ENCODE measurements at places on chromosomes 3 and 15. TPM values are rescaled to one million over a fixed set of nuclear protein-coding genes. Genes with fewer than 3 reads are reported as not detected.

GRCh38 chr15:90076716-90077115 is 25.6 kb downstream of the IDH2 start:
- 0 out of 2 replicates have a peak, but pooled peaks cover 16% of the 10 kb centered on the region for H3K36me3 ChIP-seq
- H3K27ac ChIP-seq = no peak overlapping the region
- peaks cover 13% of the 10 kb centered on the region for H3K4me1 ChIP-seq
- DNase-seq = no peak

The MYO5C gene
- total RNA-seq = 16.7 TPM

The TMEM158 gene
- 82.9 TPM for total RNA-seq

- no peaks in the 10 kb centered on the region for H3K27me3 ChIP-seq
- no peaks in the 10 kb centered on the region for H3K36me3 ChIP-seq
- H3K4me1 ChIP-seq = peaks cover 52% of the 10 kb centered on the region
- peak; percentile 91 for DNase-seq
- H3K27ac ChIP-seq = peak overlapping the region; percentile 64
- peak overlapping the region; percentile 26 for H3K4me3 ChIP-seq
Observed at GRCh38 chr3:177618873-177619733, 421.8 kb upstream of the TBL1XR1 start.

DNA sequence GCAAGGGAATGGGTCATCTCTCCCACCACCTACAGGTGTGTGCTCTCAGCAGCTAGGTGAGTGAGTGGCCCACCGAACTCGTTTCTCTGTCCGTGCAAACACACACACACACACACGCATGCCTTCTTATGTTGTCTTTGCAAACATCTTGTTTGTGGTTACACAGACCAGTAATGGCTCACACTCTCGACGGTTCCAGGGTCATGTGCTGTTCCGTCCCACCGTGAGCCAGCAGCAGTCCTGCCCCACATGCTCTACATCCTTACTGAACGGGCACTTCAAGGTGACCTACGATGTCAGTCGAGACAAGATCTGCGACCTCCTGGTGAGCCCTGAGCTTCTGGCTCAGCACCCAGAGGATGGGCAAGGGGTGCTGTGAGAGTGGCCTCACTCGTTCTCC is 4.3 kb downstream of the ITIH1 start:
- DNase-seq = no peak
- H3K27ac ChIP-seq = no peak overlapping the region
- H3K27me3 ChIP-seq = peaks cover 26% of the 10 kb centered on the region
- no peaks in the 10 kb centered on the region for H3K36me3 ChIP-seq

The C15orf61 gene
- total RNA-seq = 3.0 TPM

GRCh38 chr3:58801541-58801940 is 135.0 kb upstream of the FAM3D start:
- no peaks in the 10 kb centered on the region for H3K4me1 ChIP-seq
- H3K36me3 ChIP-seq = no peaks in the 10 kb centered on the region
- no peak overlapping the region for H3K4me3 ChIP-seq
- no peak overlapping the region for H3K27ac ChIP-seq

The ILDR1 gene
- 5.6 TPM for total RNA-seq

DNA sequence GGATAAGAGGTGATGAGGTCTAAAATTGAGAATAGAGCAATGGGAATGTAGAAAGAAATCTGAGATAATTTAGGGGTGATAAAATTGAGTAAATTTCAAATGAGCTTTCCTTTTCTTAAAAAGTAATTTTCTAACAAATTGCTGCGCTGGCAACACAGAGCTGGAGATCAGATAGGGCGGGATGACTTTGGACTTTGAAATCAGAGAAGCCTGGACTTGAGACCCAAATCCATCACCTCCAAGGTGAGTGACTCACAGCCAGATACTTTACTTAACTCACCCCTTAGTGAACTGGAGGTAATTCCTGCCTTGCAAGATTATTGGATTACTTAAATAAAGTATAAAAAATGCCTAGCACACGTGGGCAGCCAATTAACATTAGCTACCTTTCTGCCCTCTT is 80.8 kb downstream of the P2RY1 start:
- no peaks in the 10 kb centered on the region for H3K27me3 ChIP-seq
- H3K36me3 ChIP-seq = no peaks in the 10 kb centered on the region
- DNase-seq = peak; percentile 12
- no peaks in the 10 kb centered on the region for H3K4me1 ChIP-seq
- no peak overlapping the region for H3K4me3 ChIP-seq

- no peaks in the 10 kb centered on the region for H3K36me3 ChIP-seq
- DNase-seq = no peak
- H3K27ac ChIP-seq = no peak overlapping the region
- no peak overlapping the region for H3K4me3 ChIP-seq
Observed at GRCh38 chr3:182198345-182198744, 486.6 kb downstream of the SOX2 start.

The COL8A1 gene
- total RNA-seq = 3.8 TPM

- no peaks in the 10 kb centered on the region for H3K27me3 ChIP-seq
- no peak overlapping the region for H3K4me3 ChIP-seq
- H3K36me3 ChIP-seq = no peaks in the 10 kb centered on the region
Observed at GRCh38 chr3:136385457-136385856, 135.3 kb downstream of the PCCB start.

The FBXW12 gene
- total RNA-seq = not detected

DNA sequence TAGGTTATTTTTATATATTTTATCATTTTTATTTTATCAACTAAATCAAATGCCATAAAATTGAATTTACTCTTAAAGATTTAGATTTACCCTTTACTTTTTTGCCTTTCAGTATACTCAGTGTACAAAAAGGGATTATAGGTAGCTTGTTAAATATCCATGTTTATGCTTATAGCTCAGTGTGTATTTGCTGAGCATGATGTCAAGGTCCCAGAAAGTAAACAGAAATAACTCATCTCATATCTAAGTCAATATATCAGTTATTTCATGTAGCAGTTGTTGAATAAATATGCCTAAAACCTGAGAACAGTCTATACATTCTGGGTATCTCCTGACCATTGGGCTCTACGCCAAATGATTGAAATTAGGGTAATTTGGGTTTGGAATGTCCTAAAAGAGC is 693.8 kb downstream of the NAALADL2 start:
- H3K4me1 ChIP-seq = no peaks in the 10 kb centered on the region
- H3K4me3 ChIP-seq = no peak overlapping the region
- H3K36me3 ChIP-seq = no peaks in the 10 kb centered on the region
- no peak for DNase-seq
- H3K27ac ChIP-seq = no peak overlapping the region
- no peaks in the 10 kb centered on the region for H3K27me3 ChIP-seq

The CADM2 gene
- total RNA-seq = not detected

- DNase-seq = peak; percentile 96
- H3K36me3 ChIP-seq = peaks cover 50% of the 10 kb centered on the region
- no peaks in the 10 kb centered on the region for H3K27me3 ChIP-seq
Observed at GRCh38 chr15:67105065-67105951, 39.9 kb downstream of the SMAD3 start.

- H3K36me3 ChIP-seq = no peaks in the 10 kb centered on the region
- peak overlapping the region; percentile 77 for H3K4me3 ChIP-seq
- peak; percentile 98 for DNase-seq
- H3K27ac ChIP-seq = peak overlapping the region; percentile 95
- no peaks in the 10 kb centered on the region for H3K27me3 ChIP-seq
Observed at GRCh38 chr3:174439331-174440252, 419.5 kb upstream of the NAALADL2 start.

The FAM81A gene
- 2.5 TPM for total RNA-seq

GRCh38 chr3:28973609-28974008 is 307.3 kb upstream of the RBMS3 start:
- no peak overlapping the region for H3K27ac ChIP-seq
- DNase-seq = peak; percentile 29
- no peaks in the 10 kb centered on the region for H3K27me3 ChIP-seq

DNA sequence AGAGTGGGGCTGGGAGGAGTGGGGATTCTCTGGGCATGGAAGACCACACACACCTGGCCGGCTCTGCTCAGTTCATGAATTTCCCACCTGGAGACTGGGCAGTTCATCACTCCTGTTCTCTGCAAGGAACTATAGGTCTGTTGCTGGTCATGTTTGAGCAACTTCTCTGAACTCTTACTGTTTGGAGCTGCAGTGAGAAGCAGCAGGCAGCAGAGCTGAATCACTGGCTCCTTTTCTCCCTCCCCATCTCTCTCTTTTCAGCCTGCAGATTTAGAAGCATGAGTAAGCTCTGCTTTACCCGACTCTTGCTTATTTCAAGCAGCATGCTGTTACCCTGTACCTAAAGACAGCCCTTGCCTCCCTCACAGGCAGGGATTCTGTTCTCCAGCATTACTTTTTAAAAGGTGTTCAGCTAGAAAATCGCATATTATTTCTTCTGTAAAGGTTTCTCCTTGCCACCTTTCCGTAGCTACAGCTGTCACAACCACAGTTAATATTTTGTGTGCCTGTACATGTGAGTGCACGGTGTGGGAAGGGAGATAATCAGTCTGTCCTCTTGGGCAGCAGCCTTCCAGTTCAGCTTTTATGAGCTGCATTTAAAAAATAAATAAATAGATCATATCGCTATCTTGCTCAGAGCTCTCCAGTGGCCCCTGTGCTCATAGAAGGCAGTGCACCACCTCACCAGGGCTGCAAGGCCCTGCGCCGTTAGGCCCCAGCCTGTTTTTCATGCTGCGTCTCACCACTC is 131.6 kb downstream of the CHCHD6 start:
- H3K36me3 ChIP-seq = no peaks in the 10 kb centered on the region
- peaks cover 17% of the 10 kb centered on the region for H3K4me1 ChIP-seq
- peak; percentile 46 for DNase-seq
- no peak overlapping the region for H3K4me3 ChIP-seq

DNA sequence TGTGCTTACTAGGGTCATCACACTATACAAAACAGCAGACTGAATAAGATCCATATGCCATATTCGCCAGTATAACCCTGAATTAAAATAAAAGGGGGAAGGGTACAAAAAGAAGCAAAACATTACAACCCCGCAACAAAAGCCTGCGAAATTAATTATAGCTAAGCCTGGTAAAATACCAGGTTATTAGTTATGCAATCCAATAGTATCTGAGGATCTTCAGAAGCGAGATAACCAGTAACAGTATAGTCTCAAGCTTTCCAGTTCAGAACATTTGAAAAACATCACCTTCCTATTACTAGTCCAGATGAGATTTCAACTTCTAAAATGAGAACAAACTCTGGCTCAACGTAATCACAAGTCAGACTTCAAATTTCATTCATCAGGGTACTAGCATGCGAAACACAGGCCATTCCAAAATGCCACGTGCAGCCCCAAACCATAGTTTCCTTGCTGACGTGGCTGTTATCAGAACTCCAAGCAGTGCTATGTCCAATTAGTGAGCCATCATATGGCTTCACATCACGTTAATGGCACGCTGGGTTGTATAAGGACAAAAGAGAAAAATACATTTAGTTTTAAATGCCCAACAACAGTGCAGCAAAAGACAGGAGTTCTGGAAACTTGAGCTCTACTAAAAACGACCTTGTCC is 1.1 kb downstream of the SSR3 start:
- H3K4me1 ChIP-seq = peaks cover 36% of the 10 kb centered on the region
- H3K27me3 ChIP-seq = no peaks in the 10 kb centered on the region
- peak overlapping the region; percentile 96 for H3K4me3 ChIP-seq
- DNase-seq = peak; percentile 42
- peaks cover 41% of the 10 kb centered on the region for H3K36me3 ChIP-seq

DNA sequence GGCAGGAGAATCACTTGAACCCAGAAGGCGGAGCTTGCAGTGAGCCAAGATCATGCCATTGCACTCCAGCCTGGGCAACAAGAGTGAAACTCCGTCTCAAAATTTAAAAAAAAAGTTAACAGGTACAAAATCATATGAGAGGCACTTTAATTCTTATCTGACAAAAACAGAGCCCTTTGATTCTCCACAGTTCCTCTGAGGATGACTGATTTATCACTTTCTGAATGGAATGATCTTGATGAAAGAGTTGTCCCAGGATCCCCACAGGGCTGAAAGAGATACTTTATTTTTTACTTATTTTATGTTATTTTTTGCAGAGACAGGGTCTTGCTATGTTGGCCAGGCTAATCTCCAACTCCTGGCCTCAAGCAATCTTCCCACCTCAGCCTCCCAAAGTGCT is 4.0 kb downstream of the LHFPL4 start:
- H3K36me3 ChIP-seq = no peaks in the 10 kb centered on the region
- H3K4me3 ChIP-seq = no peak overlapping the region
- H3K27me3 ChIP-seq = peaks cover 40% of the 10 kb centered on the region

DNA sequence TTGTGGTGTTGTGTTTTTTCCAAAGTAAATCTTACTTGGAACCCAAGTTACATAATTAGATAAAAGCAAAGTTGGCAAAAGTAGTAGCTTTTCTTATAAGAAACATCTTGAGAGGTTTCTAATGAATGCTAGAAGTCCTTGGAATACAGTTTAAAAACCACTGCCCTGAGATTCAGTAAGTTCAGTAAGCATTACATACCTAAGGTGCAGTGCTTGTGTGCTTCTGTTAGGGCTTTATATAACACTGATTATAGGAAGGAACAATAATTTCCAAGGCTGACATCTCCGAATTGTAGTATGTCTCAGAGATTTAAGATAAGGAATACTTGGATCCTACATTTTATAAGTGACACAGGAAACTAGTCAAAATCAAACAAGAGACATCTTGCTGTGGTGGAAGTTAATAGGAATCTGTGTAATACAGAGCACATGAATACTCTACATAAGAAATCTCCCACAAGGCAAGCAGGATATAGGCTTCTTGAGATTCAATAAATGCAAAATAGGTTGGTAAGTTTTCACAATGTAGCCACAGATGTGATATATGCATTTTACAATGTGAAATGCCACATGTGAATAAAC is 268.2 kb downstream of the LSAMP start:
- H3K27me3 ChIP-seq = no peaks in the 10 kb centered on the region
- H3K4me1 ChIP-seq = no peaks in the 10 kb centered on the region
- no peak overlapping the region for H3K4me3 ChIP-seq
- no peak for DNase-seq

The SEC22A gene
- total RNA-seq = 34.3 TPM

GRCh38 chr3:27840807-27841594 is 118.9 kb upstream of the EOMES start:
- no peaks in the 10 kb centered on the region for H3K36me3 ChIP-seq
- H3K4me1 ChIP-seq = no peaks in the 10 kb centered on the region
- no peak for DNase-seq
- H3K4me3 ChIP-seq = no peak overlapping the region

The CACNA2D3 gene
- not detected for total RNA-seq

- no peaks in the 10 kb centered on the region for H3K4me1 ChIP-seq
- H3K27ac ChIP-seq = no peak overlapping the region
- no peaks in the 10 kb centered on the region for H3K36me3 ChIP-seq
- no peak overlapping the region for H3K4me3 ChIP-seq
Observed at GRCh38 chr3:133881939-133882825, 13.5 kb downstream of the RAB6B start.

- no peak overlapping the region for H3K4me3 ChIP-seq
- no peak overlapping the region for H3K27ac ChIP-seq
- H3K4me1 ChIP-seq = peaks cover 24% of the 10 kb centered on the region
- H3K36me3 ChIP-seq = no peaks in the 10 kb centered on the region
- DNase-seq = no peak
- no peaks in the 10 kb centered on the region for H3K27me3 ChIP-seq
Observed at GRCh38 chr15:90145259-90145658, 43.0 kb upstream of the IDH2 start.

The CEMIP gene
- total RNA-seq = 3.1 TPM

GRCh38 chr15:77915261-77915960 is 162.1 kb downstream of the TBC1D2B start:
- H3K4me1 ChIP-seq = no peaks in the 10 kb centered on the region
- H3K36me3 ChIP-seq = no peaks in the 10 kb centered on the region
- no peak overlapping the region for H3K27ac ChIP-seq
- H3K4me3 ChIP-seq = no peak overlapping the region
- no peak for DNase-seq

The PDE8A gene
- total RNA-seq = 62.0 TPM

- H3K27ac ChIP-seq = no peak overlapping the region
- H3K36me3 ChIP-seq = no peaks in the 10 kb centered on the region
- no peak overlapping the region for H3K4me3 ChIP-seq
- no peaks in the 10 kb centered on the region for H3K4me1 ChIP-seq
- DNase-seq = no peak
- peaks cover 82% of the 10 kb centered on the region for H3K27me3 ChIP-seq
Observed at GRCh38 chr15:98586066-98586465, 62.3 kb upstream of the IGF1R start.
